ENCODE measurements at places on chromosomes 3 and 15.
A peak's percentile ranks its signal among the peaks of the same experiment; 100 is the strongest.

DNA sequence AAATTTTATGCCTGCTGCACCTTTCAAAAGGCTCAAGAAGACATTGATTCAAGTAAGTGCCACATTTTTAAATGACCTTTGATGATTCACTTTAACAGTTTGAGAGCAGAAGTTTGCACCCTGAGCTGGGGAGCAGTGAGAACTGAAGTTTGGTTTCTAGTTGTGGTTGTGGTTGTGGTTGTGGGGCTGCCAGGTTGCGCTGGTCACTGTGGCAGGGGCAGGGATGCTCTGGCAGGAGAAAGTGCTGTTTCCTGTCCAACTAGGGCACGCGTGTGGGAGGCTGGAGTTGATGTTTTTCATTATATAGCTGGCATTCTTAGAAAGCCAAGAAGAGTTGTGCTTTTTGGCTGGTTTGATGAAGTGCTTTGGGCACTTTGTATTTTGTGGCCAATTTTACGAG is 339.7 kb upstream of the NR2F2 start:
- no peaks in the 10 kb centered on the region for H3K27me3 ChIP-seq
- H3K4me1 ChIP-seq, result peaks cover 12% of the 10 kb centered on the region
- no peak overlapping the region for H3K4me3 ChIP-seq
- DNase-seq, result no peak

DNA sequence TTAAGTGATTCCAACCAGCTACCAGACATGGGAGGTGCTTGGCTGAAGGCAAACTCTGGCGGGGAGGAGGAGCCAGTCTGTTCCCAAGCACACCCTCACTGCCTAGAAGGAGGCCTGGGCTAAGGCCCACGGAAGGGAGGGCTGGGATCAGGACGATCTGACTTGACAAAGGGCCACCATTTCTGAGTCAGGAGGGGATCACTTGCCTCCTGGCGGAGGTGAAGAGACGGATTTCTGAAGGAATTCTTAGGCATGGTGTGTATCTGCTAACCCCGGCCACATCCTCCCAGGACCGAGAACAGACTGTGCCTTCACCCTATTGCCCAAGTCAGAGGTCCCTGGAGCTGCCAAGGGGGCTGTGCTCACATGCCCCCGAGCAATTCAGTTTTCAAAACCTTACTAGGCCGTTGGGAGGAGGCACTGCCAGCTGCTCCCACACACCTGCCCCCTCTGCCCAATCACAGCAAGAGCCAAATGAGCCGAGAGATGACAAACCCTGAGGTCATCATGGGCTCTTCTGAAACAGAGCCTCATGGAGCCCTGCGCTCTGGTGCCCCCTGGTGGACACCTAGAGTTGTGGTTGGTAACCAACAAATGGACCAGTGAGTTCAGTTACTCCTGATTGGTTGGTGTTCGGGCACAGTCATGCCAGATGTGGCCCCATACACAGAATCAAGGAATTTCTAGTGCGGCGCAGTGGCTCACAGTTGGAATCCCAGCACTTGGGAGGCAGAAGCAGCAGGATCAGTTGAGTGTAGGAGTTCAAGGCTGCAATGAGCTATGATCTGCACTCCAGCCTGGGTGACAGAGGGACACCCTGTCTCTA is 6.5 kb upstream of the TNK2 start:
- H3K36me3 ChIP-seq, result no peaks in the 10 kb centered on the region
- no peaks in the 10 kb centered on the region for H3K27me3 ChIP-seq
- H3K4me1 ChIP-seq, result peaks cover 36% of the 10 kb centered on the region
- peak overlapping the region; percentile 54 for H3K4me3 ChIP-seq

- DNase-seq, result no peak
- H3K4me1 ChIP-seq, result peaks cover 15% of the 10 kb centered on the region
- peaks cover 13% of the 10 kb centered on the region for H3K36me3 ChIP-seq
- H3K27me3 ChIP-seq, result no peaks in the 10 kb centered on the region
These were observed 2.8 kb upstream of the PLXNB1 start for GRCh38 chr3:48432411-48433371.

DNA sequence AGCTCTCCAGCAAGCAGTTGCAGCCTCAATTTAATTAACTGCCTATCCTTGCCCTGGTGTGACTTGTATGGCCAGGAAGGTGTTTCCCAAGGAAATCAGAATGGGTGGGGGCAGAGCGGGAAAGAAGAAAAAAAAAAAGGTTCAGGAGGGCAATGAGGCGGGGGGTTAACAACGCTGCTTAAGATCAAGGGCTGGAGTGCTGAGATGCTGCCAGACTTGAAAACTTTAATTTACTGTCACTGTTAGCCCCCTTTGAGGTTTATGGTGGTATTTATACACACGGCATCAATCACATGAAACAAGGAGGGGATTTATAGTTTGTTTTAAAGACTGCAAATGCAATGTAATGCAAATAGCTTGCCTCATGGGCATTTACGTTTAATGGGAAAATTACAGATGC is 319.4 kb upstream of the NR2F2 start:
- H3K27ac ChIP-seq, result no peak overlapping the region
- no peaks in the 10 kb centered on the region for H3K27me3 ChIP-seq
- H3K36me3 ChIP-seq, result no peaks in the 10 kb centered on the region
- no peaks in the 10 kb centered on the region for H3K4me1 ChIP-seq
- no peak overlapping the region for H3K4me3 ChIP-seq

- peaks cover 13% of the 10 kb centered on the region for H3K4me1 ChIP-seq
- H3K36me3 ChIP-seq, result no peaks in the 10 kb centered on the region
- no peaks in the 10 kb centered on the region for H3K27me3 ChIP-seq
- H3K4me3 ChIP-seq, result no peak overlapping the region
- H3K27ac ChIP-seq, result no peak overlapping the region
These were observed 130.1 kb upstream of the PTX3 start for GRCh38 chr3:157306502-157306901.

All from PC-3 (cell line).